ENCODE measurements at places on chromosomes 5 and 9.

DNA sequence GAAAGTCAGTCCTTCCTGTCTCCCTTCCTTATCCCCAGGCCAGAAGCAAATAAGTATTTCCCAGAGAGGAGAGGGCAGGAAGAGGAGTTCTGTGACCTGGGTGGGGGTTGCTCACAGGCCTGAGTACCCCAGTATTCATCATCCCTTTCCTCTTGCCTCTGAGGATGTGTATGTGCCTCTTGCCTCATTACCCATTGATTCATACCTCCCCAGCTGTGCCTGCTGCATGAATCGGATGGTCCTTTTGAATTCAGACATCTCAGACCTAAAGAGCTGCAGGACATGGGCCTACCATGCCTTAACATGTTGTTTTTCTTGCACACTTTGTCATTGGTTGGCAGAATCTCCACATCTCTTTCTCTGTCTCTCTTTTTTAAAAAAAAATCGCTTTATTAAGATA is 112.8 kb upstream of the SHB start:
- no peak for DNase-seq

- no peak for DNase-seq
Observed at GRCh38 chr5:43314724-43315123, 1.5 kb upstream of the HMGCS1 start.

GRCh38 chr5:80408484-80409366 is 861 bp downstream of the ZFYVE16 start:
- peak; percentile 75 for DNase-seq

GRCh38 chr5:168135897-168136296 is 155.5 kb upstream of the WWC1 start:
- DNase-seq: no peak

DNA sequence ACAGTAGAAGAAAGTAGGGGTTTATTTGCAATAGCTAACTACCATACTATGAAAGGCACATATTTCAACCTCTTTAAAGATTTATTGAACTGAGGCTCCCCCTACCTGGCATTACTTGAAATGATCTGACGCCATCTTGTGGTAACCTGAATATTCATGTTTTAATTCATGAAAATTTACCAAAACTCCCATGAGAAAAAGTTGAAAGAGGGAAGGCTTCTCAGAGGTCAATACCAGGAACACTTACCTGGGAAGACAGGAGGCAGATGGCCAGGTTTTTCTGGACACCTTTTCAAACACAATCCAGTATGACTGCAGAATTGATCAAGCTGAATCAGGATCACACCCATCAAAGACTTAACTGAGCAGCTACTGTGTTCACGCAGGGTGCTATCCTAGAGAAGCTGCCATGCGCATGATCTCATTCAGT is 9.4 kb downstream of the PRELID2 start:
- DNase-seq: peak; percentile 56

GRCh38 chr5:2184563-2185540 is 302.1 kb upstream of the IRX4 start:
- DNase-seq: no peak

- DNase-seq: no peak
Observed at GRCh38 chr5:94870511-94871183, 252.2 kb downstream of the SLF1 start.

- no peak for DNase-seq
Observed at GRCh38 chr9:5846501-5846921, 13.6 kb upstream of the ERMP1 start.

GRCh38 chr9:93286252-93287188 is 102.6 kb downstream of the WNK2 start:
- DNase-seq: no peak

DNA sequence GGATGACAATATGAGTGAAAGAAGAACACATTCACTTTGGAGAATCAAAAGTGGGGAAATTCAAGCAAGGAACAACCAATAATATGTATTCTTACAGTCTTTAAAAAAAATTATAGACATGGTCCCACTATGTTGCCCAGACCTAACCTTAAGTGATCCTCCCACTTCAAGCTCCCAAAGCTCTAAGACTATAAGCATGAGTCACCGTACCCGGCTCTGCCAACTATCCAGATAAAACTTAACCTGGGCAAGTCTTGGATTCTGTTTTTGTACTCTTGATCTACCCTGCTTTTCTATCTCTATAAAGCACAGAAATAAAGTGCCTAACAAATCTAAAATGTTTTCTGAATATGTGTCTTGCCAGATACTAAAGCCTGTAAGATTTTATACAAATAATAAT is 30.9 kb downstream of the CEMIP2 start:
- no peak for DNase-seq

- DNase-seq: no peak
Observed at GRCh38 chr9:93893899-93894690, 61.1 kb downstream of the BARX1 start.

DNA sequence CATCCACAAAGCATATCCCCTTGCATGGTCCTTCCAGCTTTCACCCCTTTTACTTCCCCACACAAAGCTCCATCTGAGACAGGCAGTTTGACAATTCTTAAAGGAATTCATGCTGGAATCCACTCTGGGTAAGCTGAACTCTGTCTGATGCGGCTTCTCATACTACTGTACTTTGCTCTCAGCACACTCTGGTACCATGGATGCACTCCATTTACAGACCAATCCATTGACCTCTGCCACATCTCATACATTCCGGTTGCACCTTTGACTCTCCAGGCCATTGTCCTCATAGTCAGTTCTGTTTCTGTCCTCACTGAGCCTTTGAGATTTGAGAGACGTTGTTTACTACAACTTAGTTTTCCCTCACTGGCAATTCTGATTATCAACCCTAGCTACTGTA is 12.2 kb downstream of the SPATA9 start:
- no peak for DNase-seq

DNA sequence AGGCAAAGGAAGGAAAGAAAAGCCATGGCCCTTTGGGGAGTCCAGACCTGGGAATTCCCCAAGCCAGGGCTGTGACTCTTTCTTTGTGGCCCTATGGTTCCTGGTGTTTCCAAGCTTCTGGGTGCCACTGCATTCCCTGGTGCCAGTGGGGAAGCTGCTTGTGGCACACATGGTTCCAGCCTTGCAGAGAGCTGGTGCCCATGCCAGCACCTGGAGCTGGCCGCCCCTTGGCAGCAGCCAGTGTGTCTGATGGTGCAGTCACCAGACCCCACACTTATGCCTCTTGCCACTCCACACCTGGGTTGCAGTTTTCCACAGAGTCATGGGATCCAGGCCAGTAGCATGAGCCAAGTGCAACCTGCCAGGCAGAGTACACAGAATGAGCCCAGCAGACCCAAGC is 1495.3 kb upstream of the NUDT12 start:
- no peak for DNase-seq

DNA sequence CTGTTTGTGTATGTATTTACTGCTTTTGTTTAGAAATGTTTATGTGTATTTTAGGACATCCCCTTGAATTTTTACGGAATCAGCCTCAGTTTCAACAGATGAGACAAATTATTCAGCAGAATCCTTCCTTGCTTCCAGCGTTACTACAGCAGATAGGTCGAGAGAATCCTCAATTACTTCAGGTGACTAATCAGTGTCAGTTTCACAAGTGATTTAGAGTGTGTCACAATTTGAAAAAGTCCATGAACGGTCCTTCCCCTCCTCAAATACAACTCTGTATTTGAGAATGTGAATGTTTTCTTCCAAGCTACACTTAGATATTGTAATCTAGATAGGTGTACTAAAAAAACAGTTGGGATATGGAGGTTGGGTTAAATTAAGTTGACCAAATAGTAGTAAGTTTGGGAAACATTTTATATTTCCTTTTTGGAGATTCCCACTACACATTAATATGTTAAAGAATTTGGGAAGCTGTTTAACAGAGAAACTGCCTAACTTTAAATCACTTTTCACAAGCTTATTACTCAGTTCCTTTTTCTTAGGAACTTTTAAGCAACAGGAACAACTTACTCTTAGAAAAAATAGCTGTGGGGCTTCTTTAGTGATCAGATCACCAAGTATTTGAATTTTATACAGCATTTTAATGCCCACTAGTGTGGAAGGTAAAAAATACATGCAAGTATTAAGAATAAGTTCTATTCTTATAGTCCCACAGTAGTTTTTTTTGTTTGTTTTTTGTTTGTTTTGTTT is 40.9 kb downstream of the RAD23B start:
- DNase-seq: no peak

GRCh38 chr5:27465140-27465539 is 426.8 kb upstream of the CDH9 start:
- DNase-seq: no peak

DNA sequence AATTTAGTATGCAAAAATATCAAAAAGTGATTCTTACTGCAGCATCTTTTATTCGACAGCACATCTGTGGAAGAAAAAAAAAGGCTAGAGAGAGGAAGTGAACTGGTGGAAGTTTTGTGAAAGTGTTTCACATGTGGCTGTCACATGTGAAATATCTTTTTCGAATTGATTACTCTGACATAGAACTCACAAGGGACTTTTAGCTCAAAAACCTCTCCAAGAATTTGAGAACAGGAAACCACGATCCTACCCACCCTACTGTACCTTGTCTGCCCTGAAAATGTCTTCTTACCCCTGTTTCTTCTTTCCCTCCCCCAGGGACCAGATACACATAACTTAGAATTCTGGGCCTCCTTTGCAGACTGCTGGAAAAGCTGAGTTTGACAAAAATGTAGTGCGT is 106.5 kb upstream of the PRRC1 start:
- no peak for DNase-seq

DNA sequence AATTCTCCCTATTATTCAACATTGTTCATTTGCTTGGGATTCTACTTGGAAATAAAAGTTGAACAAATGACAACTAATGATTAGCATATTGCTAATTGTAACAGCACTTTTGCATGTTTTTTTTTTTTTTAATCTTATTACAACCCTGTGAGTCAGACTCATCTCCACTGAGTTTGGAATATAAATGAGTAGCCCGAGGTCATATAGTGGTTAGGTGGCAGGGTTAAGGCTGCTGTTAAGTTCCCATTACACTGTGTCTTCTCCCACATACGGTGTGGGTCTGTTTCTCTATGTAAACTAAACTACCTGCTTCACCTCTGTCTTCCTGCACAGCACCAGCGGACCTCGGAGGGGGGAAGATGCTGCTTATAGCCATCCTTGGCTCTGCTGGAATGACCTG is 92.4 kb downstream of the EQTN start:
- DNase-seq: no peak

DNA sequence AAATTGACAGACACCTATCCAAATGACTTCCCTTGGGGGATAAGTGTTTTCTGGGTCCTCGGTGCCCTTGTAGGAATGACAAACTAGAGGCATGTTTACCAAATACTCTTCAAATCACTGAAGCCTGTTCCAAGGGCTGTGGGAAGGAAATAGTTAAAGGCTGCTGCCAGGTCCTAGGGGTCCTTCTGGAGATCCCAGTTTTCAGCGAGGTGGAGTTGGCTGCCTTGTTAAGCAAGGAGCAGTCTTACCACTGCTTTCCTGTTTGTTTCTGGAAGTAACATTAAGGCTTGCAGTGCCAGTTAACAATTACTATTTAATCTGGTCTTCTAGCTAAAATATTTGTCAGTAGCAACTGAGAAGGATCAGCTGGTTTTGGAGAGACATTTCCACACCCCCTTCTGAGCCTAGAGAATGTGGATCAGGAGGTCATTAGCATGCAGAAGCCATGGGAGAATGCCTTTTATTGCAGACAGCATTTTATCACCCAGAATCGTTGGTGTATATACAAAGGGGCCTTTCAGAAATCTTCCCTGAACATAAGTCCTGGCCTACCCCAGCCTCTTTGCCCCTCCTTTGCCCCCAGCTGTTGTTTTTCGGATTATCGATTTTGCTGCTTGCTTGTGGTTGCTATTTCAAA is 238.8 kb downstream of the DMAC1 start:
- DNase-seq: no peak

- DNase-seq: no peak
Observed at GRCh38 chr5:32443145-32443540, 1.4 kb downstream of the ZFR start.

GRCh38 chr9:76756941-76757673 is 7.1 kb upstream of the PCA3 start:
- no peak for DNase-seq

- DNase-seq: no peak
Observed at GRCh38 chr5:39201160-39201780, 18.1 kb downstream of the FYB1 start.

DNA sequence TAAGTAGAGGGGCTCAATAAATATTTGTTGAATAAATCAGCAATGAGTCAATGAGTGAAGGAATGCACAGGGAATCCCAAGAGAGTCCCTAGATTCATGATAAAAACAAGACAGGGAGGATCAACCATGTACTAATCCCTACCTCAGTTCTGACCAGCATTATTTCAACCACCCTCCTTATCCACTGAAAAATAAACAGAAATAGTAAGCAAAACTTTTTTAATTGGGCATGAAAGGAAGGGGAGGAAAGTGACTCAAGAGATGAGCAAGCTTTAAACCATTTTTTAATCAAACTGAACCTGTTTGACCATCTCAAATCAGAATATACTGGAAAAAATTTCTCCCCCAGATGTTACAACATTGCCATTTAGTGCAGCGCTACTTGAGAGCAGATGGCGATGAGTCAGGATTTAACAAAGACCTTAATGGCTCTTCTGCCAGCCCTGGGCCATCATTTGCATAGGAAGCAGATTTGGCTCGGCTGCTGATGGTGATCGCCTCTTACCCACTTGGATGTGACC is 194.8 kb upstream of the SLC30A5 start:
- no peak for DNase-seq

DNA sequence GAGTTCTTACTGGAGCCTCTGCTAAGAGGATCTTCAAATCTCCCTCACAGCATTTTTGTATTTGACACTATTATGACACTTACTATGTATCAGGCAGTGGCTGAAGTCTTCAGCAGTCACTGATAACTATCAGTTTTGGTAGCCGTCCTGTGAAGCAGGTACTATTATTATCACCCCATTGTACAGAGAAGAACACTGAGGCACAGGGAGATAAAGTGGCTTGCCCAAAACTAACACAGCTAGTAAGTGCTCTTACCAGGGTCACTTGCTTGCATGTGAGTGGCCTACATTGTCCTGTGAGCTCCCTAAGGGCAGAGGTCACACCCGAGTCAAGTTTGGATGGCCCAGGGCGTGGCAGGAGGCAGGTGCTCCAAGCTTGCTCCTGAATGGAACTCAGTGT is 16.8 kb downstream of the GABBR2 start:
- DNase-seq: no peak

DNA sequence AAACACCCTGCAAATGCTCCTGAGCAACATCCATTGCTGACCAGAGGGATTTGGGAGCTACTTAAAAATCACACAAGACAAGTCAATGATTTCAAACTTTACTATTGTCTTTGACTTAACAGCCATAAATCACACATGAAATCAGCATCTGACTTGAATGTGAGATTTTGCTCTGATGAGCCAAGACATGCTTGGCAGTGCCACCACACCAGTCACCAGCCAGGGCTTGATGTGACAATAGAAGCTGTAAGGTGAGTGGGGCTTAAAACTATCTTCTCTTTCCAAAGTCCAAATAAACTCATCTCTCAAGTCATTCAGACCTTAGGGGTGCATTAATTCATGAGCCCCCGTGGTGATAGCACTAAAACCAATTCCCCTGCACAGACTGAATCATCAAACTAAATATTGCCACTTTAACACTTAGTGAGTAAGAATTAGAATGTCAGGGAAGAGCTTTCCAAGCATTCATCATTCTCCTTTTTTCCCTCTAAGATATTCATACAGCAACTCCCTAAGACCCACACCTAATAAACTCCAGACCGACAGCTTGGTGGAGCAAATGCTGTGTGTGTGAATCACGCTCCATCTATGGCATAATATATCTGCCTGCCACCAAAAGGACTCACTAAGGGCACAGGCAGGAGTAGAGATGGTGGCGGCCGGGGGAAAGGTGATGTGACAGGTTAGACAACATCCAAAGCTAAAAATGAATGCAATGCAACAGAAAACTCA is 119.4 kb downstream of the SPOCK1 start:
- no peak for DNase-seq
